ENCODE measurements at places on chromosomes 16 and 17. TPM values are rescaled to one million over a fixed set of nuclear protein-coding genes. Genes with fewer than 3 reads are reported as not detected.

- DNase-seq, result no peak
These were observed 186.9 kb downstream of the ENGASE start for GRCh38 chr17:79261355-79262072.

DNA sequence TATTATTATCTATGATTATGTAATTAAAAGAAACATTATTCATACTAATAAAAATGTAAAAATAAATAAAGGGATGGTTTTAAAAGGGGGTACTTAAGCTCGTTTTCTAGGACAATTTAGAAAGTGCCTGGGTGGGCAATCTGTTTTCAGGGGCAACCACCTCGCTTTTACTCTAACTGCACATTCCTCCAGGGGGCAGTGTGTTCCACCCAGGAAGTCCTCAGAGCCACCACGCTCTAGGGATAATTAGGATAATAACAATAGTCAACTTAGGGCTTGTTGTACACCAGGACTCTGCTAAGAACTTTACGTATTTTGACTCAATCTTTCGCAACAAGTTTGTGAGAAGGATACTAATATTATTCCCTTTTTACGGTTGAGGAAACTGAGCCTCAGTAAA, 396.7 kb upstream of the MAF start:
- no peak for DNase-seq

GRCh38 chr17:66255112-66255511, 25.9 kb upstream of the APOH start:
- peak; percentile 42 for DNase-seq

GRCh38 chr17:20116683-20117309, 107.6 kb downstream of the SPECC1 start:
- DNase-seq, result no peak

DNA sequence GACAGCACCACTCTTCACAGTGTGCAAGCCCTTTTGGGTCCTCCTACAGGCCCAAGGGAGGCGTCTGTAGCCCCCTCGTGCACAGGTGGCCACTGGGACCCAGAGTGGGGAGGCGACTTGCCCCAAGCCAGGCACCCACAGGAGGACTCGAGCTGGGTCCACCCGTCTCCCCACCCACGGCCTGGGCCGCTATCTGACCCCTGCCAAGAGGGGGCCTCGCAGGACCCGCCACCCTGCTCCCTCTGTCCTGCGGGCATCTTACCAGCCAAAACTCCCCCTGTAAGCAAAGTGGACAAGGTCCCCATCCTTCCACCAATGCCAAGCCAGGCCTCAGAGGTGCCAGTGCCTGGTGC, 31.1 kb downstream of the CNGB1 start:
- no peak for DNase-seq

DNA sequence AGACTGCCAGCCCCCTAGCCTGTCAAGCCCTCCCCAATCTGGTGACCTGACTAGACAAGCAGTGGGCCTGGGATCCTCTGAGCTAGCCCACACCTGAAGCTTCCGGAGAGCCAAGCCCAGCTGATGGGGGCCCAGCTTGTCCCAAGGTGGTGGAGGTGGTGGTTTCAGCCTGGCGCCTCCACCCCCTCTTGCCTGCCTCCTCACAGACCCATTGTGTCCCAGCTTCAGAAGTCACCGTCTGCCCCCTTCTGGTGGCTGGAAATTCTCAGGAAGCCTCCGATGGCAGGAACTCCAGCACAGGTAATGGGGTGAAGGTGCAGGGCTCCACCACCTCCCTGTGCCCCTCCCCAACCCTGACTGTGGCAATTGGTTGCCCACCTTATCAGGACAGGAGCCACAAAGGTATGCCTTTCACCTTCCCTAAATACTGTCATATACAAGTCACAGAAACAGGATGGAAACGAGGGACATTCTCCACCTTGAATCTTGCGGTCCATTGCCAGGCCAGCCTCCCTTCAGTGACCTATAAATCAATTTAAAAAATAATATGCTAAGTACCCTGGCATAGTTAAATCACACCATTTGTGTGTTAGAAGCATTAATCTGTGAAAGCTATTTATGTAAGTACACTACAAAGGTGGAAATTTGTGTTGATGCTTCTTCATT, 66.0 kb upstream of the ZNF423 start:
- no peak for DNase-seq

- DNase-seq, result no peak
These were observed 55.9 kb downstream of the IRX6 start for GRCh38 chr16:55379876-55380390.

- DNase-seq, result no peak
These were observed 1.4 kb downstream of the TRAF4 start for GRCh38 chr17:28744972-28745785.

- no peak for DNase-seq
These were observed 10.1 kb upstream of the CA4 start for GRCh38 chr17:60139438-60140285.

- no peak for DNase-seq
These were observed 23.7 kb upstream of the DRG2 start for GRCh38 chr17:18064053-18064452.

DNA sequence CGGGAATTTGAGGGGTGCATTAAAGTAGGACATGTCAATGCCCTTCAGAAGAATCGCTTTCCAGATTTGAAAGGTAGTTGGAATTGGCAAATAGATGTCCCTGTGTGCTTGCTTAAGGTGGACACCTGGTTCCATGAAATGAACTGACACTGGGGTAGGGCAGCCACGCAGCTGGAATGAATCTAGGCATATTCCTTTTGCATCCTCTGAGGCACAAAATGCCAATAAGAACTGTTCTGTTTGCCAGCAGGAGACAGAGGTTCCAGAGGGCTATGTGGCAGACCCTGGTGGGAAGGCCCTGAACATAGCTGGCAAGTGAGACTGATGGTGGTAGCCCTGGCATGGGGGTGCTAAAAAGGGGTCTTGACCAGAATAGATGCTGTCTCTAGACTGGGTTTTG, 61.5 kb downstream of the SLC6A2 start:
- no peak for DNase-seq

GRCh38 chr16:27334838-27335237, 21.1 kb downstream of the IL4R start:
- no peak for DNase-seq

- no peak for DNase-seq
These were observed 429 bp downstream of the OR2C1 start for GRCh38 chr16:3356118-3356517.

- no peak for DNase-seq
These were observed 129.4 kb downstream of the TANC2 start for GRCh38 chr17:63095459-63095858.

- DNase-seq, result peak; percentile 95
These were observed 17.9 kb upstream of the NSMCE1 start for GRCh38 chr16:27286451-27286850.

- no peak for DNase-seq
These were observed 35.2 kb upstream of the SIAH1 start for GRCh38 chr16:48420437-48420836.

GRCh38 chr16:21277927-21278706, at the start of gene CRYM:
CRYM (minus strand) TSS chr16:21278290; CDS start chr16:21278251, 39 bp downstream.
- no peak for DNase-seq

- DNase-seq, result no peak
These were observed 11.4 kb downstream of the SCGB1C2 start for GRCh38 chr17:148757-149156.

GRCh38 chr17:74241431-74241830, 28.1 kb downstream of the TTYH2 start:
- no peak for DNase-seq

GRCh38 chr16:23334457-23334853, 32.4 kb downstream of the SCNN1B start:
- no peak for DNase-seq

GRCh38 chr16:80788027-80788426, 16.4 kb downstream of the CDYL2 start:
- no peak for DNase-seq

GRCh38 chr16:2459647-2460390, at the start of gene TEDC2:
TEDC2 (plus strand) TSS chr16:2460109; CDS start chr16:2460145, 36 bp downstream.
- DNase-seq, result peak; percentile 33

DNA sequence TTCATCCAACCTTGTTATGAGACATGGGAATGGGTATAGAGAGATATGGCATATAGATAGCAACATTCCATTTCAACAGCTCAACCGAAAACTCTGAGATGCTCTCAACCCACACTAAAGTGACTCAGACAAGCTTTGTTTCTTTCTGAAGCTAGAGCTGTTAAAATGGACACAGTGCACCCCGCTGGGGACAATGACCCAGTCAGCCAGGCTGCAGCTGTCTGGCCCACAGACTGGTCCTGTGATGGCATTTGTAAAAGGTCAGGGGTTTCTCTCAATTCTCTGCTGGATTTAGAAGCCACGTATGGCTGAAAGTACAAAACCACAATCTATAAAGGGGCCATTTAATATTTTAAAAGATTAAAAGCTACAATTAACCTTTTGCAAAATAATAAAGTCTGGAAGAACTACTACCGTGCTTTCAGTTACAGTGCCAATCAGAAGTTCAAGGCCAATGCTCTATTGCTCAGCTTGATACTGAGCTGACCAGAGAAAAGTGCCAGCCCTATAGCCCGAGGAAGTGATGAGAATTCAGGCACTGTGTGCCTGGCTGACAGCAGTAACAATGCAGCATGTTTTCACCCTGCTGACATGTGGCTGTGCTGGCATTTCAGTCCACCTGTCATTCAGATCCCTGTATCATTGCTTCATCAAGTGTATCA, 60.2 kb downstream of the TEX2 start:
- DNase-seq, result no peak

GRCh38 chr17:41710472-41711090, 1.6 kb upstream of the GAST start:
- DNase-seq, result no peak

DNA sequence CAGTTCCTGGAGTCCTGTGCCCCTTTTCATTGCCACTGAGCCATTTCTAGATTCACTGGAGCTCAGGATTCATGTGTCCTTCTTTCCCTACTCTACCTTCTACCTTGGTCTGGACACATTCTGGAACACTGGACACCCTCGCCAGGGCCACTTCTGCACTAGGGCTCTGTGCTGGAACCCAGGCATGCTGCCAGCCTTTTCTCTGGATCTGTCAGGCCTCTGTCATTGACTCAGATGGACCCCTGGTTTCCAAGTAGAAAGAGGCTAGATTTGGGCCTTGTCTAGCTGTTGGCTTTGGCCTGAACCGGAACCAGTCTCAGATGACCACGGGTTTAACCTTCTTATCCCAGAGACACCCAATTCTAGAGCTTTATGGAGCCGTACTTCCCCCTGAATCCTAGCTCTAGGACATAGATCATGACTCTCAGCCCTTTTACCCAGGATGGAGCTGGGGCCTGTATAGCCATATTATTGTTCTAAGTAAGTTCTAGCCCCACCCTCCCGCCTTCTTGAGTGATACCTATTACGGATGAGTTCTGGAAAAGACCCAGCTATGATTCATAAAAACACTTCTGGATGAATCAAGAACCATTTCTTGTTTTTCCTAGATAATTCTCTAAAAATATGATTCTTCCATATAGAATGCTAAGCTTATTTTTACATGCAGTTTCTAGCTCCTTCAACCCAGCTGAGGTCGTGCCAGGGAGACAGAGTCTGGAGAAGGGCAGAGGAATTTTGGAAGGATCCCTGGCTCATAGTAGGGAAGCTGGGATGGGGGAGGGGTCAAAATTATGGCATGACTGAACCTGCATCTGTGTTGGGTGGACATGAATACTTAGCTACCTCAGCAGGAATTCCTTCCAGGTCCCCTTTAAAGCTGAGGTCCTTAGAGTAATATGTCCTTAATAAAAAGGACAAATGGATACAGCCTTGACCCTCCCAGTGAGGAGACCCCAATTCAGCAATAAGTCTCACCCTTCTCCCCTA, 1.1 kb upstream of the CHRNB1 start:
- DNase-seq, result no peak

GRCh38 chr17:50955667-50956120, 89.5 kb upstream of the TOB1 start:
- DNase-seq, result no peak

GRCh38 chr16:84919269-84919668, 92.1 kb downstream of the ZDHHC7 start:
- DNase-seq, result no peak

DNA sequence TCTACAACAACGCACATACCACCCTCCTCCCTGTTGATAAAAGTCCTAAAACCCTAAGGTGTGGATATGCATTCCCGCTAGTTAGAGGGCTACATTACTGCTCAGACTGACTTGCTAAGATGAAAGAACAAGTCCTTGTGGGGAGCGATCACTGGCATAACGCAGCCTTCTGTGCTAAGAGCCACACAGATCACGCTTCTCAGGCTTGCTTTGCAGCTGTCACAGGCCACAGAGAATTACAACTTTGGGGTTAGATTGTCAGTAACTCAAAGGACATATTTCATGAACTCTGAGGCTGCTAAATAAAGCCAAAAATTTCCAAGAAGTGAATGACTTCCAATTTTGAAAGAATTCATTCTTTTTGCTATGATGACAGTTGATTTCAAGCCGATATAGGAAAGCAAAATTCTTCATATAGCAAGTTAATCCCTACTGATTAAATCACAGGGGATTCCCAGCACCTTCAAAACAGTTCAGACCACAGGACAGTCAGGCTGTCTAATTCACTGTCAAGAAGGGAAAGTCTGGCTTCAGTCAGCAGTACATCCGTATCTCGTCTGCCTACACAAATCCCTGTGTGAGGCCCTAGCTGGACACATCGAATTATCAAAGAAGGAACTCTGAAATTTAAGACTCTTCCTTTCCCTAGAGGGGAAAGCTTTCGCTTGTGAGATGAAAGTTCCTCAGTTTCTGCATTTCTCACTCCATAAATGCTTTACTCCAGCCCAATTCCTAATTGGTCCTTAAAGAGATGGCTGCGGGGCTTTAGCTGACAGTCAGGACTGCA, 107.1 kb downstream of the VPS53 start:
- no peak for DNase-seq

Gene KRTAP2-1
- not detected for total RNA-seq

Gene SCNN1B
- total RNA-seq, result 0.19 TPM

Gene GINS2
- 6.1 TPM for total RNA-seq

Gene ABCA10
- total RNA-seq, result 0.58 TPM

Gene CYGB
- 7.0 TPM for total RNA-seq

Gene CD300H
- total RNA-seq, result not detected

Gene OTOA
- 0.06 TPM for total RNA-seq

Gene TMC7
- 2.7 TPM for total RNA-seq

Gene TMC5
- total RNA-seq, result not detected

Gene RFNG
- total RNA-seq, result 45.0 TPM

Gene MAP3K3
- total RNA-seq, result 68.0 TPM

Gene FBXO39
- total RNA-seq, result 0.29 TPM

Gene ABCC11
- 0.29 TPM for total RNA-seq

Gene ADGRG3
- 0.12 TPM for total RNA-seq

Gene PLLP
- 15.9 TPM for total RNA-seq

Gene ST6GALNAC2
- 3.3 TPM for total RNA-seq

Gene CCL17
- not detected for total RNA-seq

Data from glomerular endothelial cell (primary cell).